ENCODE measurements at places on chromosomes 13 and 19. TPM values are rescaled to one million over a fixed set of nuclear protein-coding genes. Genes with fewer than 3 reads are reported as not detected.

Gene JAK3
- total RNA-seq = 0.47 TPM

Gene ZNF773
- 16.2 TPM for total RNA-seq

Gene CCDC9
- 6.9 TPM for total RNA-seq

Gene GFY
- total RNA-seq = not detected

Gene TEKTIP1
- total RNA-seq = not detected

Gene TRAPPC5
- 95.9 TPM for total RNA-seq

Gene MYH14
- not detected for total RNA-seq

Gene TRPM4
- total RNA-seq = 18.6 TPM

Gene C2CD4C
- 0.16 TPM for total RNA-seq

Gene ACP7
- total RNA-seq = not detected
